Fibroblast of lung (primary cell): ENCODE measurements at places on chromosomes 3 and 15. TPM values are rescaled to one million over a fixed set of nuclear protein-coding genes. Genes with fewer than 3 reads are reported as not detected.

- no peak overlapping the region for H3K4me3 ChIP-seq
- H3K27me3 ChIP-seq, result no peaks in the 10 kb centered on the region
- peaks cover 14% of the 10 kb centered on the region for H3K36me3 ChIP-seq
- peak; percentile 83 for DNase-seq
- H3K27ac ChIP-seq, result no peak overlapping the region
Measured at GRCh38 chr15:78007964-78008886, 69.3 kb downstream of the TBC1D2B start.

DNA sequence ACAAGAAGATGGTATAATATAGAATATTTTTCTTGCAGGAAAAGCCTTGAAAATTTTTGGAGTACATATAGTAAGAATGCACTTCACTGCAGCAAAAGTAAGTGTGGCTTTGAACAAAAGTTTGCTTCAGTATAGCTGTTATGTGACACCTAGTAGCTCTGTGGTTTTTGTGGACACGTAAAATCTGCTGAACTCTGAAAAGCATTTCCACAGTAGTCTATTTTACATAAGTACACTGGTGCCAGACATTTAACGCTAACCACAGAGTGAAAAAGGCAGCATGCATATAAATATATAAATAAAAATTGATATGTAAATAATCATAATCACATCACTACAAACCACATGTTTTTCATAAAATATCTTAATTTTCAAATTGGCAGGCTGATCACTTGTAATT, 39.8 kb downstream of the CGGBP1 start:
- H3K27ac ChIP-seq, result no peak overlapping the region
- H3K4me1 ChIP-seq, result no peaks in the 10 kb centered on the region
- peak; percentile 25 for DNase-seq
- no peaks in the 10 kb centered on the region for H3K27me3 ChIP-seq

DNA sequence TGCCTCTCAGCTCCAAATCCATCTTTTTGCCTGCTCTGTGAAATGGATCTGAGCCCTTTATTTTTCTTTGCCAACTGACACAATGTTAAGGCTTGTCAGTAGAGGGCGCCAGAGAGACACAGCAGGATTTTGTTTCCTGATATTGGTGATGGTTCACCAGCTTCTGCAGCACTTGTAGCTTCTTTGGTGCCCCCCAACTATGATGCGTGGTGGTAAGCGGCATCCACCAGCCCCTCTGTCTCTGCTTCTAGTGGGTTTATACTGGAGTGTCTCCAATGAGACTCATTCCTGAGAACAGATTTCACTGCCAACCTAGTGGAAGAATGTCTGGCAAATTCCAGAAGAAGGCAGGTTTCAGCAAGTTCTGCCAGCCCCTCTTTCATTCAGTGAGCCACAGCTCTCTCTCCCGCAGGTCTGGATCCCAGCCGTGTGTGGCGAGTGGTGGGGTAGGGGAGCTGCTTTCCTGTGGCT, 471.9 kb upstream of the FRG2C start:
- H3K36me3 ChIP-seq, result no peaks in the 10 kb centered on the region
- H3K27me3 ChIP-seq, result no peaks in the 10 kb centered on the region
- no peak overlapping the region for H3K4me3 ChIP-seq
- H3K27ac ChIP-seq, result no peak overlapping the region
- no peaks in the 10 kb centered on the region for H3K4me1 ChIP-seq

The GOLGA8N gene
- 3.6 TPM in 2 replicates for total RNA-seq

The CHL1 gene
- total RNA-seq, result 0.33 and 2.1 TPM in 2 replicates

- H3K27me3 ChIP-seq, result no peaks in the 10 kb centered on the region
- H3K4me3 ChIP-seq, result no peak overlapping the region
- H3K36me3 ChIP-seq, result no peaks in the 10 kb centered on the region
- H3K4me1 ChIP-seq, result no peaks in the 10 kb centered on the region
Measured at GRCh38 chr15:81286621-81287121, 37.3 kb downstream of the STARD5 start.

The ADGRG7 gene
- not detected in 2 replicates for total RNA-seq

DNA sequence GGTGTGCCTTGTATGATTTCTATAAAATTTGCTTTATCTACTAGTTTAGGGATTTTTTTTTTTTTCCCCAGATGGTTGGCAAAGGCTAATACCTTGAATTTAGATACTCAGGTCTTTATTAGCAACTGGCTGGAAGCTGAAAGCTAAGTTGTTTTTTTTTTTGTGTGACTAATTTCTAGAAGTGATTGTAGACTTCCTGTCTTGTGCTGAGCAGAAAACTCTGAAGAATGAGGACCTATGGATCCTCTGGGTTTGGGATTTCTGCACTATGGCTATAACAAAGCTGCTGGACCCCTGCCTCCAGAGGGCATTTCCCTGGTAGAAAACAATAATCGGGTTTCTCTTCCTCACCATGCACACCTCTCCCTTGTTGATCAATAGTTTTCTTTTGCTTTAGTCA, 10.0 kb downstream of the ARIH2 start:
- H3K4me1 ChIP-seq, result peaks cover 9% of the 10 kb centered on the region
- peaks cover 6% of the 10 kb centered on the region for H3K36me3 ChIP-seq
- no peak overlapping the region for H3K4me3 ChIP-seq
- peak; percentile 39 for DNase-seq
- no peak overlapping the region for H3K27ac ChIP-seq

DNA sequence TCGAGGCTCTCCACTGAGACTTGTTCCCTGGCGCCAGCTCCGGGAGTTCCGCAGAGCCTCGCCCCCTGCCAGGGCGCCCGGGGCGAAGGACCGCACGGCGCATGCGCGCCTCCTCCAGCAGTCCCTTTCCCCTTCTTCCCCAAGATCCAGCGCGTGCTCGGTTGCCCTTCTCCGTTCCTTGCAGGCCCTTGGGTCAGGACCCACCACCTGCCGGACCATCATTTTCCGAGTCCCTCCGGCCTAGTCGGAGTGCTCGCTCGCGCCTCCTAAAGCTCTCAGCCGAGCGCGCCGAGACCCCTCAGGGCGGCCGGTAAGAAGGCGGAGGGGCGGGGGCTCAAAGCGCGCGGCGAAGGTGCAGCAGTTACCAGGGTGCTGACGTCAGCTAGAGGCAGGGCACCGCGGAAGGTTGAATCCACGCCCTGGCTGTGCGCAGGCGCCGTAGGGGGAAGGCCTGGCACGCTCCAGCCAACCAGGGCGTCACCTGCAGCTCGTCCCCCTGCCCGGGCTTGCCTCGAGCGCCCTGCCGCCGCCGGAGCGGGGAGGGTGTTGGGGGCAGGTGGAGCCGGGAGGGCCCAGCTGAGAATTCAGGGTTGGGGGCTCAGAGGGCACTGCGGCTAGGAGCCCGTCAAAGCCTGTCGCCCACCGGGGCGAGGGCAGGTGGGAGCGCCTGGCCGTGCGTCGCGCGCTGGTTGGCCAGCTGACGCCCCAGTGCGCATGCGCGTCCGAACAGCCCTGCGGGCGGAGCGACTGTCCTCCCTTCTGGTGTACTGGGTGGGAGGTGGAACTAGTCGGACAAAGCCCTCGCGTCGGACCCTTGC, at the start of gene TCAIM:
TCAIM (plus strand) TSS at position 757 of the 818 bp plus-strand sequence. CDS start 16,017 bp downstream, outside the sequence.
- peak within 1 kb of the TSS; percentile 79 for H3K27ac ChIP-seq
- no peaks in the 10 kb centered on the region for H3K27me3 ChIP-seq
- peak; percentile 98 for DNase-seq
- H3K36me3 ChIP-seq, result no peaks in the 10 kb centered on the region
- H3K4me1 ChIP-seq, result peaks cover 10% of the 10 kb centered on the region

The MNS1 gene
- total RNA-seq, result 1.8 and 2.1 TPM in 2 replicates

The LRTM1 gene
- total RNA-seq, result not detected in 2 replicates

The ZDHHC3 gene
- 37.8 and 53.2 TPM in 2 replicates for total RNA-seq

DNA sequence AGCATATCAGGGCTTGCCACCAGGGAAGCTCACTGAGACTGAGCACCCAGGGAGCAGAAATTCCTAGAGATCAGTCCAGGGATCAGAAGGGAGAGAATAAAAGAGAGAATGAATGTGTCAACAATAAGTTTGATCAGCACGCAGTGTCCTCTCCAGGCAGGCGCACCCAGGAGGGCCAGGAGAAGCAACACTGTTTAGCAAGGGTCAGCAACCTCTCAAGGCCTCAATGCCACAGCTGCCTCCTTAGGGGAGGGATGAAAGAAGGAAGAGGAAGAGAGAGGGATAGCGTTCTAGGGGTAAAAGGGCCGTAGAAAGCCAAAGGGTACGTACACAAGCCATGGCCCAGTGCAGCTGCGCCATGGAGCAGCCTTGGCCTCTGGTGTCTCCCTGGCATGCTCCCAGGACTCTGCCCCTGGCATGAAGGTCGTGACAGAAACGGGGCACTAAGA, 399.8 kb downstream of the SHQ1 start:
- H3K4me1 ChIP-seq, result no peaks in the 10 kb centered on the region
- no peak for DNase-seq
- H3K27ac ChIP-seq, result no peak overlapping the region

The PXK gene
- 56.8 and 65.2 TPM in 2 replicates for total RNA-seq

DNA sequence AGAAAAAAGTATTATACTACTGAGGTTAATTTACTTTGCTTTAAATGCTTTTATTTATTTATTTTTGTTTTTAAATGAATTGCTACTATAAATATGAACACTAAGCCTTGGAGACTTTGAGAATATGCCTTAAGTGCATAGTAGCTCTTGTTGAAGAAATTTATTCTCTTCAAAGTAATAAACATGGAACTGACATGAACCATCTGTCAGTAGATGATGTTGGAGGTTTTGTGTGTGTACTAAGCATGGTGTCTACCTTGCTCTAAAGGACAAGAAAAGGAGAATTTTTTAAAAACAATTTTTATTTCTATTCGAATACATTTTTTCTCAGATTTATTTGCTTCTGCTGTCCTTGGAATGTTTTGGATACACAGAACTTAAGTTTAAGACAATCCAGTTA, 81.1 kb upstream of the PDZRN3 start:
- no peaks in the 10 kb centered on the region for H3K36me3 ChIP-seq
- no peaks in the 10 kb centered on the region for H3K4me1 ChIP-seq
- no peaks in the 10 kb centered on the region for H3K27me3 ChIP-seq
- DNase-seq, result no peak

DNA sequence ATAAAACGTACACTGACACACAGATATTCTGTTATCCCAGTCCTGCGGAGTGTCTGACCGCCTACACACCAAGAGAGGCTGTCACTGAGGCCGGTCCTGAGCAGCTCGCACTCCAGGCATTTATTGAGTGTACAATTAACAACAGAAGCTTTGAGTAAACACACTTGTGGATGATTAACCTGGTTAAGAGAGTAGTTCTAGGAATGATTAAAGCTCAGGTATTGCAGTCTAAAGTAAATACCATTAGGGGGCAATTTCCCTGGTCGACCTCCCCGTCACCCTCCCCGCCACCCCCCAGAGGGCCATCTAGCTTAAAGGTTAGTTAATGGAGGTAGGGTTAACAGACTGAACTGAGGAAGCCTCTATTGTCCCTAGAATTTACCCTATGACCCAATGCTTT, 1278.5 kb downstream of the NSUN3 start:
- no peaks in the 10 kb centered on the region for H3K4me1 ChIP-seq
- no peak overlapping the region for H3K27ac ChIP-seq
- no peaks in the 10 kb centered on the region for H3K36me3 ChIP-seq
- no peak overlapping the region for H3K4me3 ChIP-seq
- no peak for DNase-seq

GRCh38 chr3:44954962-44955361, 21.0 kb downstream of the ZDHHC3 start:
- peaks cover 5% of the 10 kb centered on the region for H3K4me1 ChIP-seq
- peak; percentile 20 for DNase-seq
- no peaks in the 10 kb centered on the region for H3K27me3 ChIP-seq
- no peak overlapping the region for H3K27ac ChIP-seq

The TTLL13 gene
- under 0.01 TPM in 1 of 2 replicates, not detected in the other for total RNA-seq

The FBLN2 gene
- total RNA-seq, result 138 and 184 TPM in 2 replicates

DNA sequence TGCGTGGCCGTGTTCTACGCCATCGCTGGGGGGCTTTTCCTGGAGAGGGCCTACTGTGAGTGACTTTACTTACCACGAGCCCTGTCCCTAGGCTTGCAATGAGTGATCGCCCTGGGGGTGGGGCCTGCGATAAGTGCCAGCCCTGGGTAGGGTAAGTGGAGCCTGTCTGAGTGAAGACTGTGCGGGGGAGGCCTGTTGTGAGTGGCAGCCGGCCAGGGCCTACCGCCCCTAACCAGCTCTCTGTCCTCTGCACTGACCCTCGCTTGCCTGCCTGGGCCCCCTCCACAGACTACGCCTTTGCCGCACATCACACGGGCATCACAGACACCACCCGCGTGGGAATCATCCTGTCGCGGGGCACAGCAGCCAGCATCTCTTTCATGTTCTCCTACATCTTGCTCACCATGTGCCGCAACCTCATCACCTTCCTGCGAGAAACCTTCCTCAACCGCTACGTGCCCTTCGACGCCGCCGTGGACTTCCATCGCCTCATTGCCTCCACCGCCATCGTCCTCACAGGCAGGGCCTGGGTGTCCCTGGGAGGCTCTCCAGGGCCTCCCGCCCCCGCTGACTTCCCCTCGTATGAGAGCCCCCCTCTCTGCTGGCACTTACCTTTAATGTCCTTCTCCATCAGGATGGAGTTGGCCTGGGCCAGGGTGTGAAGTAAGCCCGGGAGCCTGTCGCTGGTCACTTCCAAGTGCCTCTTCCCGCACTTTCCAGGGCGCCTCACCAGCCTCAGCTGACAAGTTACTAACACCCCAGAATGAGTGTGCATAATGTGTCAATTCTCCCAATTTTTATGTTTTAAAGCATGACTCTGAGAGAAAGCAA, 22.4 kb downstream of the DUOX1 start:
- H3K27ac ChIP-seq, result no peak overlapping the region
- no peak for DNase-seq
- no peaks in the 10 kb centered on the region for H3K4me1 ChIP-seq
